Thyroid gland (tissue), 4 donors: ENCODE measurements at places on chromosomes 7 and 10. TPM values are rescaled to one million over a fixed set of nuclear protein-coding genes. Genes with fewer than 3 reads are reported as not detected.

LRRN3 gene
- total RNA-seq: 10.1 TPM

GRCh38 chr10:88901206-88901983 is 21.4 kb downstream of the STAMBPL1 start:
- no peak for DNase-seq

DNA sequence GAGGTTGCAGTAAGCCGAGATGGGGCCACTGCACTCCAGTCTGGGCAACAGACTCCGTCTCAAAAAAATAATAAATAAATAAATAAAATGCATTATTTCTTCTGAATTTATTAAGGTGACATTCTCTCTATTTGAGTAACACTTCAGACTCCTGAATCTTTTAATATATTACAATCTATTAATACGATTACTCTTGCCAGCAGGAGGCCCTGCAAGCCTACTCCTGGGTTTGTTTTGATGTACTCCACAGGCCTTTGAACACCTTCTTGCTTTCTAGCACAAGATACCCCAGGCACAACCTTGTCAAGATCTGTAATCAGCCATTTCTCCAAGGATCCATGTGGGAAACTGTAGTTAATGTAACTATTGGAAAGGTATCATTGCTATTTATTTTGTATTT is 63.5 kb downstream of the COBL start:
- no peak for DNase-seq

GRCh38 chr10:25696013-25696708 is 237.9 kb upstream of the MYO3A start:
- DNase-seq: no peak

ZNF775 gene
- 5.7 TPM for total RNA-seq

MYPN gene
- total RNA-seq: not detected

DNA sequence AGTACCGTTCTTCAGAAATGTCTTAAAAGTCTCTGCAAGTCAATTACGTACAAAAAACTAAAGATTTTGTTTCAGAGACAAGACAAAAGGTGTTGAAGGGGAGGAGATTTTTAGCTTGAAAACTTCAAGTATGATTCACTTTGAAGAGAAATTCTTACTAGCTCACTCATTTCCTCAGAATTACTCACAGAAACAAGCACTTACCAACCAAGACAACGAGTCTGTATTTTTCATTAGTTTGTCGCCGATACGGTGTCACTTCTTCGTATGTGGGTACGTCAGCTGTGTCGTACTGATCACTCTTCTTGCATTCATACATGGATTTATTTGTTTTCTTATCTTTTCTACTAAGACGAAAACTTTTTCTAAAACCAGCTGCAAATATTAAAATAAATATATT is 90.6 kb upstream of the ODAD2 start:
- DNase-seq: no peak

FRAT1 gene
- total RNA-seq: 5.3 TPM

DNA sequence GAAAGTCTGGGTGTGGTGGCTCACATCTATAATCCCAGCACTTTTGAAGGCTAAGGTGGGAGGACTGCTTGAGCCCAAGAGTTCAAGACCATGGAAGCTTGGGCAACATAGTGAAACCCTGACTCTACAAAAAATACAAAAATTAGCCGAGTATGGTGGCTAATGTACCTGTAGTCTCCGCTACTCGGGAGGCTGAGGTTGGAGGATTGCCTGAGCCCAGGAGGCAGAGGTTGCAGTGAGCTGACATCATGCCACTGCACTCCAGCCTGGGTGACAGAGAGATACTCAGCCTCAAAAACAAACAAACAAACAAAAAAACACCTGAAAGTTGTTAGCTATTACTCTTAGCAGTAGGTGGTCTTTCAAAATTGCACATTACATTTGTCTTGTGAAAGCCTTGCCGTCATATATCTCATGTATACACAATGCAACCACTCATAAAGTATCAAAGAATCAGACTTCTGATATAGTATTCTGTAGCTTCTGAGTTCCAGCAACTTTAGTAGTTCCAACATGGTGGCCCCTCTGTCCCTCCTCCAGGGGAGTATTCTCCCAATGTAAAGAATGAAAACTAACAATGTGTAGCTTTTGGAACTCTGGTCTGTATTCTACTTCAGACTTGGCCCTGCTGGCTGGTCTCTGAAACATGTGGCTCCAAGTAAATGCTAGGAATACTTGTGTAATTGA is 101.5 kb downstream of the ZNF92 start:
- no peak for DNase-seq

CSGALNACT2 gene
- 24.1 TPM for total RNA-seq

GRCh38 chr7:138478499-138478908 is 18.4 kb downstream of the TRIM24 start:
- no peak for DNase-seq

DNA sequence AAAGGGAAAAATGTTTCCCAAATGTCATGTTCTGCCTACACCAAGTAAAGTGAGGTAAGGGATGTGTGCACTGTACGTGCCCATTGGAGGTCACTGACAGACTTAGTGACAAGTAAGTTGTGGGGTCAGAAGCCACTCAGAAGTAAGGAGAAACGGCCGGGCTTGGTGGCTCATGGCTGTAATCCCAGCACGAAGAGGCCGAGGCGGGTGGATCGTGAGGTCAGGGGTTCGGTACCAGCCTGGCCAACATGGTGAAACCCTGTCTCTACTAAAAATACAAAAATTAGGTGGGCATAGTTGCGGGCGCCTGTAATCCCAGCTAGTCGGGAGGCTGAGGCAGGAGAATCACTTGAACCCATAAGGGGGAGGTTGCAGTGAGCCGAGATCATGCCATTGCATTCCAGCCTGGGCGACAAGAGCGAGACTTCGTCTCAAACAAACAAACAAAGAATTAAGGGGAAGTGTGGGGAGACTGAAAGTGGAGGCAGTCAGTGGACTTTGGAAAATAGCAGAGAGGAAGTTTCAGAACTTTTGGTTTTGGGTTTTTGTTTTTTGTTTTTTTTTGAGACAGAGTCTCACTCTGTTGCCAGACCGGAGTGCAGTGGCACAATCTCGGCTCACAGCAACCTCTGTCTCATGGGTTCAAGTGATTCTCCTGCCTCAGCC is 114.8 kb downstream of the WDFY4 start:
- DNase-seq: no peak

DNA sequence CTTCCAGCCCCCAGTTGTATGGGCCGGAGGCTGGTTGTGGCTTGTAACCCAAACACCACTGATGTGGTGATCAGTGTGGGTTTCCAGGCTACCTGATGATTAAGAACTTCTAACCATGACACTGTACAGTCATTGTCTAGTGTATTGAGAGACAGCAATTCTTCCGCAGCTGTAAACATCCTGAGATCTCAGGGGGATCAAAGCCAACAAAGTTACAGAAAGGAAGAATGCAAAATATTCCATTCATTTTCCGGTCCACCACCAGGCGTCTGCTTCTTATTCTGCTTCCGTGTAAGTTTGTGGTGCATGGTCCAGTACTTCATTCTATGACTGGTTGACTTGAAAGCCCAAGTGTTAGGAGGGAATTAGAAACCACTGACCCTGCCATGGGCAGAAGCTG is 10.3 kb upstream of the GLI3 start:
- DNase-seq: no peak

DNA sequence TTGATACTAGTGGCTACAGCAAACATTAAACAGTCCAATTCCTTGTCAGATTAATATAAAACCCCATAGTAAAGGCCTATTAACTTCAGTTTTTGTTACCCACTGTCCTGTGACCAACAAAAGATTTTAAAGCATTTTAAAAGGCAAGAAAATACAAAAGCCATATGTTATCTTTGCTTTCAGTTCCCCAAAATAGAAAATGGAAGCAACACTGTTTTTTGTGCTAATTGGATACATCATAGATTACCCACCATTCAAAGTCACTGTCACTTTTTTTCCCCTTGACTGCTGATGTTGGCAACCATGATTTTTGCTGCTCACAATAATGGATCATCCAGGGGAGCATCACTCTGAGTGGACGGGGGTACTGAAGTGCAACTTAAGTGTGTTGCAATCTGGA is 52.4 kb upstream of the TMEM140 start:
- DNase-seq: no peak

DNA sequence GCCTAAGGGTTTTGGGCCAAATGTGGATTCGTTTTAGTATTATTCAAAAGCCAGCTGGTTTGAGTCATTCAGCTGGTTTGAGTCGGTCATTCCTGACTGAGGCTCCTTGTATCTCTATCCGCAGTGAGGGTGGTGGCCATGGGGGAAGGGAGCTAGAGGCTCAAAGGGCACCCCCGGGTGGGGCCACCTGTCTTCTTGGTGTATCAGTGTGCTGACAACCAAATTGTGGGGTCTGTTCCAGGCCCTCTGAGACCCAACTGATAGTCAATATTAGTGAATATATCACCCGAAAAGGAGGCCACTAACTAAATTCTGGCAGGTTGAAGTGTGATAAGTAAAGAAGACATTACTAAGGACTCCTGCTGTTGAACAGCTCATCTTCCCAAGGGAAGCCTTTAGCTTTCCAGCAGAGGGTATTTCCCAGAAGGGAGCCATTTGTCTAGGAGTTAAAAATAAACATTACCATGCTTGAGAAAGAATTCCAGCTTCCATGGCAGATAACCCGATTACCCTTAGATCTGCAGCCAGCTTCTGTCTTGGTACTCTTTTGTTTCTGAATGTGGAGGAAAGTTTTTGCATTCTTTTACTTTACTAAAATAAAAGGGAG is 29.9 kb upstream of the DDX50 start:
- DNase-seq: peak; percentile 38

GRCh38 chr7:110061387-110061786 is 1029.5 kb upstream of the LRRN3 start:
- no peak for DNase-seq

DNAJC30 gene
- 14.4 TPM for total RNA-seq

PAX4 gene
- not detected for total RNA-seq

TUBAL3 gene
- total RNA-seq: not detected

UNC5B gene
- total RNA-seq: 7.1 TPM

DNA sequence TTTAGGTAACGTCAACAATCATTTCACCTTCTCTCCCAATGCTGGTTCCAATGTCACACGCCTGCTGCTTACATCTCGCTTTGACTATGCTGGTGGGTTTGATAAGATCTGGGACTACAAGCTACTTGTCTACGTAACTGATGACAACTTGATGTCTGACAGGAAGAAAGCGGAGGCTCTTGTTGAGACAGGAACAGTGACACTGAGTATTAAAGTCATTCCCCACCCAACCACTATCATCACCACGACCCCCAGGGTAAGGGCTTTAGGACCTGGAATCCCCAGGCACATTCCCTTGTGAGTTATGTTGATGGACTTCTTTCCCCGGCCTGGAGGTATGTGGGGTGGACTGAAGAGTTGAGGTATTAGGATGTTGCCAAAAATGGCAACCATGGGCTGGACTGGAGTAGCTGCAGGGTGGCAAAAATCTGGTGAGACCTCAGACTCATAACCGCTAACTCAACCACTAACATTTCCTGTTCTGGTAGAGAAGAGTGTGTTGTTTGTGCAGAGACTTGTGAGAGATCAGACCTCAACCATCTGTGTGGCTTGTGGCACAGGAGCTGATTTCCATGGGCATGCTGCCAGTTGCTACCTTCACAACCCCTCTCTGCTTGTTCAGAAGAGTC is 59.2 kb downstream of the CDHR3 start:
- peak; percentile 18 for DNase-seq
